ENCODE measurements at places on chromosomes 1 and 21.

GRCh38 chr1:206804156-206804737 is 32.0 kb upstream of the IL10 start:
- DNase-seq, result no peak

- DNase-seq, result no peak
Observed at GRCh38 chr1:178161516-178161915, 67.6 kb downstream of the RASAL2 start.

- DNase-seq, result no peak
Observed at GRCh38 chr1:145916745-145917144, 1.8 kb downstream of the PEX11B start.

DNA sequence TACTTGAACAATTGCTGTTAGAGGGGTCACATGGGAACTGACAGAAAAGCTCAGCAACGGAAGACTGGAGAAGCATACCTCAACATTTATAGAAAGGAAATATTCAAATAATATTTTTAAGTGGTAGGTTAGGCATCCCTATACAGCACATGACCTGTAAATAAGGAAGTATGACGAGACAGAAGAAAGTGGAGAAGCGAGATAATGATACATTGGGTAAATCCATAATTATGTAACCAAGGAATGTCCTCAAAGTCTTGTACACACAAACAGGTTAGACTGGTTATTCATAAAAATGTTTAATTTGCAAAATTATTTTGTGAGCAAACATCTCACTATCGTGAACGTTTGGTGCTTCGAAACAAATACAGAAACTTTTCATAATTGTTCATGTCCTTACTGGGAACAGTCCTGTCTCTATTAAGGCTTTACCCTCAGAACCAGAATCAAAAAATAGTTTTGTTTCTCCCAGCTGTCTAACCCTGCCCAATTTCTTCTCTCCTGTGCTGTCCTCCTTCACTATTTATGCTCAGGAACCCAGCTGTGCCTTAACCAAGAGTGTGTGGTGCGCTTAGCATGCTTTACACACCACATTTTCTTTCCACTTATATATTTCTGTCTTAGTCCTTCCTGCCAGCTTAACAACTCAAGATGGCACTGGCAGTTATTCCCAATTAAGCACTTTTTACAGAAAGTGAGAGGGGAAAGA is 10.2 kb downstream of the KMO start:
- DNase-seq, result no peak

- DNase-seq, result no peak
Observed at GRCh38 chr1:37362594-37363385, 111.6 kb upstream of the ZC3H12A start.

- DNase-seq, result no peak
Observed at GRCh38 chr1:112396653-112397471, 848 bp downstream of the CTTNBP2NL start.

GRCh38 chr1:62643283-62643682 is 44.9 kb downstream of the DOCK7 start:
- DNase-seq, result no peak

DNA sequence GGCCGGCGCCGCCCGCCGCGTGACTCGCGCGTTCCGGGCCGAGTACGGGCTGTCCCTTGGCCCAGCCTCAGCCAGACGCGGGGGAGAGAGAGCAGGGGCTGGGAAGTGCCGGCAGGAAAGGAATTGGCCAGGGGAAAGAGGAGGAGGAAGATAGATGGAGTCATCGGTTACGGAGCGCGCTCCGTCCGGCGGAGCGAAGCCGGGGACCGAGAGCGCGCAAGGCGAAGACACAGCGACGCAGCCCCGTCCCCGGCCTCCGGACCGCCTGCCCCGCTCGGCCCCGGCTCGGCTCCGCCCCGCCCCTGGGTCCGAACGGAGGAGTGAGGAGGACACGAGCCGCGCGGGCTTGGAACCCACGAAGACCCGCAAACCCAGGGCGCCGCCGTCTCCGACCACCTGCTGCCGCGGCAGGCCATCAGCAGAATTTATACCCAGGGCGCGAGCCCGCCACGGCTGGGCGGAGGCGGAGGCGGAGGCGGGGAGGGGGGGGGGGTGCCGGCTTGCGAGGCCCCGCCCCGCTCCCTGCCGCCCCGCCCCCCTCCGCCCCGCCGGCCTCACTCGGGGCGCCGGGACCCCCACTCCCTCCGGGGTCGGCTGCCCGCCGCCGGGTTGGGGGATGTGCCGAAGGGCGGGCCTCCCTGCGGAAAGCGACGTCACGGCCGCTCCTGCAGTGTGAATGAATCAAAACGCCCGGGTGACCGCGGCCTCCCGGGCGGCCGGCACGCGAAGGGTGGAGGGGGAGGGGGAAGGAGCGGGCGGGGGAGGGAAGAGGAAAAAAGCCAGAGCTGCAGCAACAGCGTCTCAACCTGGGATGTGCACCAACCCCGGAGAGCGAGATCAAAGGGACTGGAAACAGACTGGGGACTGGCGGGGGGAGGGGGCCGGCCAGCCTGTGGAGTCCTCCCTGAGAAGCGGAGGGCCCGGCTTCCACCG is at the start of gene LHX4:
TSS of gene LHX4 (plus strand) at position 782 of the 933 bp plus-strand sequence. CDS start 266 bp downstream, outside the sequence.
- no peak for DNase-seq

GRCh38 chr1:192764675-192765074 is 44.2 kb upstream of the RGS2 start:
- no peak for DNase-seq

- DNase-seq, result no peak
Observed at GRCh38 chr1:65459397-65459768, 38.9 kb downstream of the LEPR start.

GRCh38 chr1:60924964-60925798 is 157.2 kb upstream of the NFIA start:
- no peak for DNase-seq
